ENCODE measurements at places on chromosomes 7 and 10.

DNA sequence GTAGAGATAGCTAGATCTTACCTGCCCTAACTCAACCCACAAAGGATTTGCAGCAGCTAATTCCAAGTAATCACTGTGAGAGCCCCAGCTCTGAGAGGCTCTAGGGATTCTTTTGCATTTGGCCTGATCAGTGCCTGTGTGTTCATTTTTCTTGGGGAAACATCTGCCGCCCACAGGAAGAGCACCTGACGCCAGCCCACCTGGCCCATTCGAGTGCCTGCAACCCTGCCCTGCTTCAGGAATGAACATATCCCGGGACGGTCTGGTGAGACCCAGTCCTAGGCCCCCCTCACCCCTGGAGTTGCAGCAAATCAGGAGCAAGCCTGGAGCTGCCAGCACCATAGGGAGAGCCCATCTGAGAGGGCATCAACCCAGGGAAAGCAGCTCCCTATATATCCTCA, 38.8 kb downstream of the GSDME start:
- no peak overlapping the region for H3K27ac ChIP-seq
- peaks cover 19% of the 10 kb centered on the region for H3K27me3 ChIP-seq
- no peaks in the 10 kb centered on the region for H3K36me3 ChIP-seq
- peaks cover 7% of the 10 kb centered on the region for H3K4me1 ChIP-seq

DNA sequence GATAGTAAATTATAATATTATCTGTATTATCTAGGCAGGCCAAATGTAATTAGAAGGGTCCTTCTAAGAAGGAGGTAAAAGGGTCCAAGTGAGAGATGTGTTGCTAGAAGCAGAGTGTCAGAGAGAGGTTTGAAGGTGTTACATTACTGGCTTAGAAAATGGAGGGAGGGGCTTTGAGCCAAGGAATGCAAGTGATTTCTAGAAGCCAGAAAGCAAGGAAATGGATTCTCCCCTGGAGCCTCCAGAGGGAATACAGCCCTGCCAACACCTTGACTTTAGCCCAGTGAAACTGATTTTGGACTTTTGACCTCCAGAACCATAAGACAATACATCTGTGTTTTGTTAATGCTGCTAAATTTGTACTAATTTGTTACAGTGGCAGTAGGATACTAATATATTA, 97.9 kb upstream of the IL6 start:
- H3K4me1 ChIP-seq = peaks cover 4% of the 10 kb centered on the region
- H3K4me3 ChIP-seq = no peak overlapping the region
- no peaks in the 10 kb centered on the region for H3K36me3 ChIP-seq
- peaks cover 46% of the 10 kb centered on the region for H3K27me3 ChIP-seq

- H3K36me3 ChIP-seq = peaks cover 53% of the 10 kb centered on the region
- no peak for DNase-seq
- no peak overlapping the region for H3K27ac ChIP-seq
- H3K4me1 ChIP-seq = peaks cover 5% of the 10 kb centered on the region
- no peaks in the 10 kb centered on the region for H3K27me3 ChIP-seq
Observed at GRCh38 chr10:101803511-101803910, 14.7 kb downstream of the OGA start.

- H3K27me3 ChIP-seq = peaks cover 3% of the 10 kb centered on the region
- H3K36me3 ChIP-seq = no peaks in the 10 kb centered on the region
- no peaks in the 10 kb centered on the region for H3K4me1 ChIP-seq
- no peak overlapping the region for H3K4me3 ChIP-seq
Observed at GRCh38 chr7:34080513-34080912, 175.2 kb downstream of the BMPER start.

GRCh38 chr10:3622427-3622826, 162.6 kb downstream of the KLF6 start:
- no peak for DNase-seq
- peaks cover 2% of the 10 kb centered on the region for H3K27me3 ChIP-seq
- no peak overlapping the region for H3K27ac ChIP-seq

GRCh38 chr7:48959676-48960075, 35.3 kb downstream of the CDC14C start:
- no peak for DNase-seq
- H3K27ac ChIP-seq = no peak overlapping the region
- H3K4me1 ChIP-seq = no peaks in the 10 kb centered on the region
- H3K27me3 ChIP-seq = no peaks in the 10 kb centered on the region
- H3K36me3 ChIP-seq = no peaks in the 10 kb centered on the region
- no peak overlapping the region for H3K4me3 ChIP-seq
